ENCODE measurements at places on chromosomes 12 and 14.

DNA sequence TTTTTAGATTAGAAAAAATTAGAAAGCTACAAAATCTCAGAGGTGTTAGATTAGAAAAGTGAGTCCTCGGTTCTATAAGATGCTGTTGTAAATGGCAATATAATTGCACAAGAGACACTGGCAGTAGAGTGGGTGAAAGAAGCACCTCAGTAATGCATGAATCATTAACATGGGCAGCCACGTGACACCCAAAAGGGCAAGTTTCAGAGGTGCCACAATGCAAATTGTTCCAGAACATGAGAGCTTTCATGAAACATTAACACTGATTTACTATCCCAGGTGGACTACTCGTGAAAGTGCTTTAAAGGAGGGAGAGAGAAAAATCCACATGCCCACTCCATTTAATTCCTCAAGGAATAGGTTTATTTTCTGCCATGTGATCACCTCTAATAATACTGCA lies 108.4 kb downstream of the PTPRR start:
- DNase-seq = no peak

- no peak for DNase-seq
Observed at GRCh38 chr12:66197495-66197921, 8.5 kb downstream of the IRAK3 start.

DNA sequence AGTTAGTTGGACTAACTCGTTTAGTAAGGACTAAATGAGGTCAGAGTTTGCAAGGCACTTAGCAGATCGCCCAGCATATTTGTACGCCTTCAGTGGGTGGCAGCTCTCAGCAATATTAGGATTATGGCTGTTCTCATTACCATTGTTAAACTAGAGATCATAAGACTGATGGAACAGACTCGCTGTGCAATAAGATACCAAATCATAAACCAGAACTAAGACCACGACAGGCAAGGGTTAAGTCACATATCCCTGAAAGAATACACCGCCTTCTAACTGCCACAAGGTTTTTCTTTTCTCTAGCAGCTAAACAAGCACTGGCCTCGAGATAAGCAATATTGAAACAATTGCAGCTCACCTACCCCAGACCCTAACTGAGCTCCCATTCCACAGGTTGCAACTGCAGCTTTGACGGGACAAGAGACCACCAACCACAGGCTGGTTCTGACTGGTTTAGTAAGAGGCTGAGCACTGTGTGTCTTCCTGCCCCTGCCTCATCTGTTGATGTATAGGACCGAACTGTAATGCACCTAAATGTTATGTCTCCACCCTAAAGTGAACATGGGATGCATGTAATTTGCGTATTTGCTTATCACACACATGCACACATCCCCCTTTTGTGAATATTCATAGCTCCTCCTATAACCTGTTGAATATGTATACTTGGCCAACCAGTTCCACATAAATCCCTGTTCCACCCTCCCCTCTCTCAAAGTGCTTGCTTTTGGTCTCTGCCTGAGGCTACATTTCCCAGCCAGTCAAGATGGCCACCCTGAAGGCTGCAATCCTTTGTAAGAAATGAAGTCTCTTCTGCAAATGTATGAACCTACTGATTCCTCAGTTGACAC lies 153.2 kb downstream of the CALM1 start:
- DNase-seq = no peak

DNA sequence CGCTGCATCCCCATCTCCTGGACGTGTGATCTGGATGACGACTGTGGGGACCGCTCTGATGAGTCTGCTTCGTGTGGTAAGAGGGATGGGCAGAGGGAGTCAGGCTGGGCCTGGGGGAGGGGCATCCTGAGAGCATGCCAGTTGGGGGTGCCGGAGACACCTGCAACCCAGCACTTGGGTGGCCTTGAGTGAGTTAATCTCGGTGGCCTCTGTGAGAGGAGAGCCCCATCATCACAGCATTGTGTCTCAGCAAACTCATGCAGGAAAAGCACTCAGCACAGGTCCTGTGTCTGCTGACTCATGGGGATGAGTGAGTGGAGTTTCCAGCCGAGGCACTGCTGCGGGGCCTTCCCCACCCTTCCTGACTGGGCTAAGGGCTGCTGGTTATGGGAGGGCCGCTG lies 19.6 kb upstream of the LRP1-AS start:
- DNase-seq = peak; percentile 96

GRCh38 chr12:93653079-93653478 lies 24.1 kb upstream of the CRADD start:
- no peak for DNase-seq

Measured in mammary epithelial cell (primary cell).